ENCODE measurements at places on chromosomes 2 and 18.

- DNase-seq: no peak
Measured at GRCh38 chr18:34807106-34807796, 97.2 kb downstream of the DTNA start.

DNA sequence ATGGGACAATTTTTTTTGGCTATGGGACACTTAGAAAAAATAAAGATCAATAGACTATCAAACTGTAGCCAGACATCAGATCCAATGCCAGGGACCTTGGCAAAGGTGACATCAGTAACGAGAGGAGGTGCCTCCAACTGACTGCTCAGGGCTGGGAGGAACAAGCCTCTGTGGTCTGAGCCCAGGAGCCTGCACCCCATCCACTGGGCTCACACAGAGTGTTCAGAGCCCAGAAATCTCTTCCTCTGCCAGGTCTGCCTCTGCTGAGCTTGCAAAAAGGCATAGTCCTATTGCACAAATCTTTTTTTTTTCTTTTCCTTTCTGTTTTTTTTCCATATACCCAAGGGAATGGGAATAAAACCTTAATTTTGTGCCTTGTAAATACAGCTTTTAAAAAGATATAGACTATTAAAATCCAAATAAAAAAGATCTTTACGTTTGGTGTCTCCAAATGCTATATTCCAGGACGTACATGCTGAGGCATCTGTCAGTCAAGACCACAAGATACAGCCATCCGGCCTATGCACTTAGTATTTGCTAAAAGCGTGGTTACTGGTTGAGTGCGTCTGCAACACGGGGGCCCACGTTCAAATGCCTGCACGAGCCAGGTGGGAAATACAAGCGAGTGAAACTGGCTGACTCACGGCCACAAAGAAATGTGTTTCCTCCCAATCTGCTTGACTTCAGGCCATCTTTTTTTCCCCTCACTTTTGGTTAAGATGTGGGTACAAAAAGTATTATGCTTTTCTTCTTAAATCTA, 7.8 kb upstream of the ARHGAP25 start:
- DNase-seq: peak; percentile 73

DNA sequence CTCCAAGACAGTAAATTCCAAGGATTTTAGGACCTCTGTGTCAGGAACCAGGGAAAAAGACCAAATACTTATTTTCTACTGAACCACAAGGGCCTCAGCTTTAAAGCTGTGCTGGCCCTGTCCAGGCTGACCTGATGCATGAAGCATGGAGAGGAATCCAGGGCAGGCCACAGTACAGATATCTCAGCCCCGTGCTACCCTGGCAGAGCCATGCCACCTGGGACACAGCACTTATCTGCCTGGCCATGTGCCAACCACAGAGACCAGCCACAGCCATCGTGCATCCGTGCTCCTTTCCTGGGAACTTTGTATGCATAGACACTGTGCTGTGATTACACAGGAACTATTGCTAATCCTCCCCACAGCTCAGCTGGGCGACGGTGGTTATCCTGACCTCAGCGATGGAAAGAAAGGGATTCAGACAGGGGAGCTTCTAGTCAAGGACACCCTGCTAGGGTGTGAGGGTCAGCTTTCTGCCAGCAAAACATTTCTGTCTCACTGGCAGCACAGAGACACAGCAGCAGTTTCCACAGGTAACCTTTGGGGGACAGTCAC, 687.4 kb upstream of the ID2 start:
- DNase-seq: no peak

DNA sequence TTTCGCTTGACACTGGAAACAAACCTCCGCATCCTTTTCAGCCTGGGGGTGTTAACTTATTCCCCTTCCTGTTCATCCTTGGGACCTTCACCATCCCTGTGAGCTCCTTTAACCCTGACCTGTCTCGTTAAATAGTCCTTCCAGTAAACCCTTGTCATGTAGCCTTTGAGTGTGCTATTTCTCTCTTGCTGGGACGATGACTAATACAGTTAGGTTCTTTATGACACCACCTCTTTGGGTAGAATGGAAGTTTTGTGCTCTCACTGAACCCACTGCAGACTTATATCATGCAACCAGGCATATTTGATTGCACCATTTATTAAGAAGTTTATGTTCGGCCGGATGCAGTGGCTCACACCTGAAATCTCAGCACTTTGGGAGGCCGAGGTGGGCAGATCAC, 40.5 kb upstream of the GAREM1 start:
- DNase-seq: no peak

GRCh38 chr18:31983020-31983419, 35.6 kb upstream of the RNF125 start:
- DNase-seq: no peak

GRCh38 chr2:41024816-41025215, 572.9 kb upstream of the SLC8A1 start:
- DNase-seq: no peak

DNA sequence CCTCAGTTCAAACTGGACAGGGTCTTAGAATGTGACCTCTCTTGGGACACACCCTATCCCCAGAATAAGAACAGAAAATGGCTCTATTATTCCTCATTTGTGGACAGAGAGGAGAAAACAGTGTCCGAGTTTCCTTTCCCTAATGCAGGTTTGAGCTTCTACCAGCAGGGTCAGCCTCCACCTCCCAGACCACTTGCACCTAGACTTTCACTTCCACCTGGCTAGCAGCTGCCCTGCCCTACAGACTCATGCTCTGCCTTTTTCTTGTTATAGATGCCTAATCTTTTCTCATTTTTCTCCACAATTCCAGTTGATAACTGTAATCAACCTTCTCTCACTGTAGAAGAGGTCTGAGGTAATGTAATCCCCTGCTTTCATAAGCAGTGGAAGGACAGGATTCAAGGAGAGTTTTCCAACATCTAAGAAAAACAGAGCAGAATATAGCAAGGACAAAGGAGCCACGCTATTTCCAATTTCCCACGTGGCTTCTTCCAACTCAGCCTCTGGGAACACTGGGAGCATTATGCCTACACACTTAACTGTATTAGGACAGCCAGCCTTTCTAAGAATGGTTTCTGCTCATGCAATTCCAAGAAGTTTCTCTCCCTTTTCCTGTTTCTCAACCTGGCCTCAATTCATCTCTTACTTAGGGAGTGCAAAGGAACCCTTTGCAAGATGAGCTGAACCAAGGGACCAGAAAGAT, 239.8 kb downstream of the BCL11A start:
- no peak for DNase-seq

GRCh38 chr2:234670806-234671205, 173.9 kb upstream of the ARL4C start:
- DNase-seq: no peak

GRCh38 chr2:74503506-74504475, 3.7 kb downstream of the PCGF1 start:
- DNase-seq: no peak

DNA sequence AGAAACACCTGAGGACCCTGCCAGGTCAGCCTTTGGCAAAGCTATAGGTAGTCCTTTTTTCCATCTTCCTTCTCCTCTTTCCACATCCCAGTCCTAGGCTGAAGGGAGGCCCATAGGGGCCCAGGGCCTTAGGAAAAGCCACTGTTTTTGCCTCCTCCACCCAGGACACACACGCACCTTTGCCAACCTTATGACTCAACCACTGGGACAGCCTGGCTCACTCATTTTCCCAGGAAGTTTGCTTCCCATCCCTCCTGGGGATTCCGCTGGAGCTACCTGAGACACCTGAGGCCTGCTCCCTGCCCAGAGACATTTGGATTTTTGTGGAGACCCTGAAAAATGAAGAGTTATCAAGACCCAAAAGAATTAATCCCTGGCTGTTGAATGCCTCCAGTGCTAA, 273.4 kb upstream of the SIX2 start:
- DNase-seq: no peak

GRCh38 chr2:46315103-46315890, 18.1 kb downstream of the EPAS1 start:
- no peak for DNase-seq

GRCh38 chr2:15557887-15558311, 3.2 kb downstream of the NBAS start:
- DNase-seq: no peak

- no peak for DNase-seq
Measured at GRCh38 chr2:106575955-106576354, 88.8 kb downstream of the CD8B2 start.

- no peak for DNase-seq
Measured at GRCh38 chr18:79942786-79943607, 8.5 kb downstream of the SLC66A2 start.

DNA sequence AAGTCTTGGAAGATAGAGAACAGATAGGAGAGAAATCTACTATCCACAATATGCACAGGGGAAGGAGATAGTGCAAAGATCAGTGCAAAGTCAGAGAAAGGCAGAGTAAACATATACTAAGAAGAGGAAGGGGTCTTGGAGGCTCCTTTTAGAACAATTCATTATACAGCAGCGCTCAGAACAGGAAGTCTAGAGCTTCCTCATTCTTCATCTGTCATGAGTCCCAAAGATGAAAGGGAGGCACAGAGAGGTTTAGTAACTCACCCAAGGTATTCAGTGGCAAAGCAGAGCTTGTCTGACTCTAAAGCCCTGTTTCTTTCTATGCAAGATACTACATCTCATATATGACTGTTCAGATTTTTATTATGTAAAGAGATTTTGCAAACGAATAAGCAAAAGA, 1.4 kb downstream of the SP110 start:
- no peak for DNase-seq

DNA sequence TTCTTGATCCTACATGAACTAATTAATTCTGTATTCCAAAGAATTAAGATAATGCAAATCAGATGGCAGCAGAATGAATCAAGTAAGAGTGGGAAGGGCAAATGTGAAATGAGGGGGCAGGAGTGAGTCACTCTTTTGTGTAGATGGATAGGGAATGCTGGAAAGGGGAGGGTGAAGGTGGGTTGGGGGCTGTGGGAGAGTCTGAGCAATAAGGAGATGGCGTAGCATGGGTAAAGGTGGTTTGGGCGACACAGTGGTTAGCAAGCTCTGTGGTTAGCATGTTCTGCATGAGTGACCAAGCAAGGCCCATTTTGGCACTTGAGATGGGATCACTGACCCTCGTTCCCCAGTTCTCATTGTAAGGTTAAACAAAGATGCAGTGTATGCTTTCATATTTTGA, 20.4 kb downstream of the GPD2 start:
- DNase-seq: no peak

DNA sequence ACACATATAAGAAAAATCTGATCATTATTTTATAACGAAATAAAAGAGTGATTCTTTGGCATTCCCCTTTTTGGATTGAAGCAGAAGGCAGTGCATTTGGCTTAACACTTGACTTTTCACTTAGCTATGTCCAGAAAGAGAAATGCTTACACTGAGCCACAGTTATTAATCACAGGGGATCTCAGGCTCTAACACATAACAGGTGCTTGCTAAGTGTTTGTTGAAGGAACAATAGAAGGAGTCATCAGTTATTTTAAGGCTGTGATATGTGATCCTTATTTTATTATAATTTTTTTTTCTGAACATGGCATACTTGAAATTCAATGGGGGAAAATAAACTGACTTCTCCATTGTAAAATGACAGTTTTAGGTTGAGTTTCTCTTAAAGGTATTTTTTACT, 209.5 kb downstream of the UBE2E3 start:
- no peak for DNase-seq

DNA sequence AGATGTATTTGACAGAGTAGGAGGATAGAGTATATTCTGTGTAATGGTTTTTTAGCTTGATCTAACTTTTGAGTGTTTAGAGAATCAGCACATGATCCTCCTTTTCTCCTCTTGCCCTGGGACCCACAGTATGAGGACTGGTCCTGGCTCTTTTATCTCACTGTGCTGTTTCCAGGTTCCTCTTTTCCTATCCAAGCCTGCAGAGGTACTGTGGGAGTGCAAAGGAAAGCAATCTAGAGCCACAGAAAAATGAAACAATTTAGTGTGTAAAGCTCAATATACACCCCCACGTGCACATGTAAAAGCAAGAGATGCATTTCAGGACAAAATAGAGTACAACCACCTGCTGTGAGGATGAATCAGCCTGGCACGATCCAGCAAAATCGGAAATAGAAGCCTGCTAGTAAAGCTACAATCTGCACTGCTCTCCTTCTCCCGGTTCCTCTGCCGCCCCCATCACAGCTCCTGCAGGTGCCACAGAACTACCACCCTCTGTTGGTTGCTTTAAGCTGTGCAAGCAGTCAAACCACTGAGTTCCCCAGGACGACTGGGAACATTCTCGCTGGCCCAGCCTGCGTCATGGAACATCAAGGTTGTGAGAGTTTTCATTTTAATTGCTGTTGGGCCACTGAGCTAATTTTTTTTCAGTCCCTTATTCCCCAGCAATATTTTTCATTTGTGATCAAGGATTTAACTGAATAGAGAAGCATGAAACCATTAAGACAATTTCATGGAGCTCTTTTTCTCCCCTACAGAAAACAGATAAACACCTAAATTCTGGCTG, 47.8 kb upstream of the MAPRE3 start:
- peak; percentile 13 for DNase-seq

GRCh38 chr2:38128653-38129052, 52.7 kb upstream of the CYP1B1 start:
- DNase-seq: no peak

DNA sequence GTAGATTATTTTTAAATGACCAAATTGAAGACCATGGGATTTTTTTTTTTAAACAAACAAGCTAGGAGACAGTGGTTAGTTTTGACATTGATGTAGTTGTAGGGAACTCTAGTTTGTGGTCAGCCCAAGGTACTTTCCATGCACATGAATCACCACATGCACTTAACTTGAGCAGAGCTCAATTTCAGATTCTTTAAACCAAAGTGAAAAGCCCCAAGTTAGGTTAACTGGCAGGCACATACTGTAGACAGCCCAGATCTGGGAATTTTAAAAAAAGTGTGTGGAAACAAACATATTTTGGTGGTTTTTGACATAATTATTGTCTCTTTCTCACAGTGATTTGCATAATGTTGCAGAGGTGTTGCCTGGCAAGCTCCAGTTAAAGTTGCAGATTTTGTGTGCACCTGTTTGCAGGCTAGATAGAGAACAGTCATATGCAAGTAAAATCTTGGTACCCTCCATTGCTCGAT, 88.4 kb downstream of the BCL2L11 start:
- DNase-seq: peak; percentile 14

DNA sequence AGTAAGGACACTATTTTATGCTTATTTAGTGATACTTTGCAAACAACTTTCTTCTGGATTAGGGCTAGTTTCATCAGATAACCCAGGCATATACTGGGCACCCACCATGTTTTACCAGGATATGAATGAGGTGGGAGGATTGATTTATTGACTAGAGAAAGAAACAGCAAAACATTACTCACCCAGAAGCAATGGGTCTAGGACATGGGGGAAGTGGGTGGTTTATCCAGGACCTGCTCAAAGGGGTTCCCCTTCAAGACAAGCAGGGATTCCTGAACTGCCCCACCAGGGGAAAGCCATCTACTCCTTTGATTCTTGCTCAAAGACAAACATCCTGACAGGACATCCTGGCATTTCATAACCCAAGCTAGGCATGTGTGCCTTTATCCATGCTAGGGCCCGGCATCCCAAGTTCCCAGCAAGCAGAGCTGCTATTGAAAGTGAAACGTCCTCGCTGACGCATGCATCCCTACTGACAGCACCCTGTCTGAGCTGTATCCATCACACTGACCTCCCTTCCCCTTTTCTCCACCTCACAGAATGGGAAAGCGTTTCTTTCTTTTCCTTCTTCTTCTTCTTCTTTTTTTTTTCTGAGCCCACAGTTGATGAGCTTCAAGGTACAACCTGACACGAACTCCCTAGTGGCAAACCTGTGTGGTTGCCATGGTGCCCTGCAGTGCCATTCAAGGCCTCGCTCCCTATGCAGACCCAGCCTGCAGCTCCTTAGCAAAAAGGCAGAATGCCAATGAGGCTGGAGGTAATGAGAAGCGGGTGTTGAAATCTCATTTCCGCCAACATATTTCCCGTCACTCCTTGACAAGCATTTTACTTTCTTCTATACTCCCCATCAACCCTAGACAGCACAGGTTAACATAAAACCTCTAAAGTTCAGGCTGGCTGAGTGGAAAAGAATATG, 70.5 kb downstream of the CLHC1 start:
- no peak for DNase-seq

GRCh38 chr2:207153266-207153975, 12.3 kb downstream of the KLF7 start:
- DNase-seq: no peak

All from stimulated activated CD4-positive, alpha-beta T cell treated with anti-CD3 and anti-CD28 coated beads, TNF-alpha, amount 100 ng/mL, for 48 hours (primary cell).